ENCODE measurements at places on chromosomes 3 and 15.

- no peak for DNase-seq
Measured at GRCh38 chr3:159672728-159673688, 315.6 kb upstream of the IL12A start.

DNA sequence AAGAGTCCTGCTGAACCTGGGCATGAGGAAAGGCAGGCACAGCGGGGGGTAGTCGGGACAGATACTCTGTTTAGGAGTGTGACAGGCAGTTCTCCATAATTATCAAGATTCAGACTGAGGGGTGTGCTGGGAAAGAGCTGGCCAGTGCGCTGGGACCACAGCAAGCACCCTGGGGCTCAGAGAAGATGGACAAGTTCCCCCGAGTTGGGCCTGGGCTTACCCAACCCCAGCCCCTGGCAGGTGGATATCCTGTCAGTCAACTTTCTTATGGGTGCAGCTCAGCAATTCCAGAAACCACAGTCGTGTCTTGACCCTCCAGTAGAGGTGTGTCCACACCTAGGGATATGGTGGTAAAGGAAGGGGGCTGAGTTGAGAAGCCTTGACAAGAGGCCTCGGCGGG, 49.2 kb upstream of the PRR20G start:
- no peak for DNase-seq

DNA sequence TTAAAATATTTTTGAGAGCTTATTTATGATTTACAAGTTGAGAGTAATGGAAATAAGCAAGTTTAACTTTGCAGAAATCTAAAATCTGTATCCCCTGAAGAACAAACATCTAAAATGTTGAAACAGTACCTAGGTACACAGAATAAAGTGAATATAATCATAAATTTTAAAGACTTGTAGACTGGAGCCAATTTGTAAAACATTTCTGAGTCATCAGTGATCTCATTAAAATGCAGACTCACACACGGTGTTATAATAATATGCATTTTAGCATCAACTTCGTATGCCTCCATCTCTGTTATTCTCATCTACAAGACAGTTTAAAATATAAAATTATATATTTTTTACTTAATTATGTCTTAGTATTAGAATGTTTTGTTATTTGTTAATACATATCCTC, 399.5 kb upstream of the GOLIM4 start:
- no peak for DNase-seq

DNA sequence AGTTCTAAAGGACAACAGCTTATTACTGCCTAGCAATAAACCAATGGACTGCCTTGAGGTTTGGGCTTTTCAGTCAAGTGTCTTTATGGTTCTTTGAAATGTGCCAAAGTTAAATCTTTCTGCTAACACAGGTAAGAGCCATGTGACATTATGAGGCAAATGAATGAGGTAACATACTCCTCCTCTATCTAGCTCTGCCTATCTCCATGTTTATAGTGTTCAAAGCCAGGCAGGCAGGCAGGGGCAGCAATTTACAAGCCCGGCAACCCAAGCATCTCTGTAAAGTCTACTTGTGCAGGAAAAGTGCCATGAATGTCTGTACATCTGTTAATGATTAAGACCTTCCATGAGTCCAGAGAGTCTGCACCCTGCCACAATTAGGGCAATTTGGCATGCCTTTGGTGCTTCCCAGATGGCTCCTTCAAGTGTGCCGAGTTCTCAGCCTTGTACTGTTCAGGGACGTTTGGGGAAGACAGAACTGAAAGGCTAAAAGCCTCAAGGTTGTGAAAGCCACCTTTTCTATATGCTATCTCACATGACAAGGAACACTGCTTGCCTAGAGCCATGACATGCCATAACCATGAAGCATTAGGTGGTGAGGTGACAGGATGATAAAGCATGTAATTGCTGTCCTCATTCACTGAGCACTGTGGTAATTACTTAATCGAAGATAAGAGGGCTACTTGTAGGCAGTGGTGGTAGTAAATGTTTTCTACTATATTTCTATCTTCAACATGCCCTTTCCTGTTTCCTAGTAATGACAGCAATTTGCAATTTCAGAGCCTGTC, 41.4 kb upstream of the EIF1B start:
- DNase-seq: no peak
